AG04450 (cell line): ENCODE measurements at places on chromosomes 1 and 21.

- peak; percentile 92 for DNase-seq
These were observed 3.0 kb upstream of the ID3 start for GRCh38 chr1:23562137-23562876.

- DNase-seq = no peak
These were observed 204.6 kb upstream of the CSF3R start for GRCh38 chr1:36687312-36687711.

- no peak for DNase-seq
These were observed 51.1 kb downstream of the ZNF326 start for GRCh38 chr1:90045853-90046563.

DNA sequence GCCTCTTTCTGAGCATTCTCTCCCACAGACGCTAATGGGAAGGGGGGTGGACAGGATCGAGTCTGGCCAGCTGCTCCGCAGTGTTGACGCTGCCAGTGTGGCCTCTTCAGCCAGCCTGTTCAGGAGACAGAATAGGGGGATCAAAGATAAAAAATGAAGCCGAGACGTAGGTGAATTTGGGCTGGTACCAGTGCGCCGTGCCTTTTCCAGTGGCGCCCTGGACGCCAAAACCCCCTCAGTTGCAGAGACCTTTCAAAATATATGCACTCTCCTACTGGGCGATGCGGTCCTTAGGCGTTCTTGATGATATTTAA lies 1.1 kb downstream of the TTC3 start:
- DNase-seq = no peak

DNA sequence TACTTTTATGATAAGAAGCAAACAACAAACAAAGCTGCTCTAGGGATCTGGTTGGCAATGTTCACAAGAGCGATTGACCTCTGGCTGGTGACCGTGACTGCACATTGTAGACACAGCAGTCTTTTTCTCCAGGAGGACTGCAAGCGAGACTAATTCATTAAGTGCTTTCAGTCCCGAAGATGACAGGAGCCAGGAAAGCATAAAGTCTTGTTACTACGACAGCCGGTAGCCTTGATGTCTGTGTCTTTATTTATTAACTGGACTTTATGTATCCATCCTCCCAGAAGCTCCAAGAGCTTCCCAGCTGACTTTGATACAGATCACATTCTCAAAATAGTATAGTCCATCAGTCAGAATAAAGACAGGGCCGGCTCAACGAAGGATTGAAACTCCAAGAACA lies 18.2 kb downstream of the FAM163A start:
- no peak for DNase-seq

DNA sequence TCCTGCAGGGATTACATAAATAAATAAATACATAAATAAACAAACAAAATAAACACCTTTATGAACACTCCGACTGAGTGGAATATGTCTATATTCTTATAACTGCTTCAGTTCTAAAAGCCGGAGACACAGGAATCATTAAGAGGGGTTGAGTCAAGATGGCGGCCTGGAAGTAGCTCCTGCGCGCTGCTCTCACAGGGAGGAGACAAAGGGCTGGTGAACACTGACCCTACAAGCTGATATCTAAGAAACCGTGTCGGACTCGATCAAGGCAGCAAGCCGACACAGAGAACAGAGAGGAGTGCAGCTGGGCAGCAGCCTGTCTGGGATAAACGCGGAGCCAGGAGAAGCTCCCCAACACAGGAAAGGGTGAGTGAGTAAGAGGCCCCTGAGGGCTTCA lies 1098.6 kb upstream of the NCAM2 start:
- DNase-seq = no peak

GRCh38 chr1:33943978-33944377 lies 80.1 kb downstream of the HMGB4 start:
- peak; percentile 72 for DNase-seq
